ENCODE measurements at places on chromosomes 1 and 21. TPM values are rescaled to one million over a fixed set of nuclear protein-coding genes. Genes with fewer than 3 reads are reported as not detected.

DNA sequence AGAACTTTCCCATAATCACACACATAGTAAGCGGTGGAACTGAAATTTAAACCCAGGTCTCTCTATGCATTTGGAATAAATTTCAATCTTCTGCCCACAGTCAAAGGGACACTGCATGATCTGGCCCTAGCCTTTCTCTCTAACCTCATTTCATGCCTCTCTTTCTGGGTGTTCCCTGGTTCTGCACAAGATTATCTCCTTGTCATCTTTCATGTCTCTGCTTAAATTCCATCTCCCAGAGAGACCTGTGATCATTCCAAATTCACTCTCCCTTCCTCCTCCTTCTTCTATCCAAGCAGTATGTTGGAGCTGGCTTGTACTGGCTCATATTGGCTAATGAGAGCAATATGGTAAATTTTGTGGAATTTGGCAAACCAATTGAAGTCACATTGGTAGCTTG, 22.2 kb downstream of the ETV3L start:
- DNase-seq, result no peak

DNA sequence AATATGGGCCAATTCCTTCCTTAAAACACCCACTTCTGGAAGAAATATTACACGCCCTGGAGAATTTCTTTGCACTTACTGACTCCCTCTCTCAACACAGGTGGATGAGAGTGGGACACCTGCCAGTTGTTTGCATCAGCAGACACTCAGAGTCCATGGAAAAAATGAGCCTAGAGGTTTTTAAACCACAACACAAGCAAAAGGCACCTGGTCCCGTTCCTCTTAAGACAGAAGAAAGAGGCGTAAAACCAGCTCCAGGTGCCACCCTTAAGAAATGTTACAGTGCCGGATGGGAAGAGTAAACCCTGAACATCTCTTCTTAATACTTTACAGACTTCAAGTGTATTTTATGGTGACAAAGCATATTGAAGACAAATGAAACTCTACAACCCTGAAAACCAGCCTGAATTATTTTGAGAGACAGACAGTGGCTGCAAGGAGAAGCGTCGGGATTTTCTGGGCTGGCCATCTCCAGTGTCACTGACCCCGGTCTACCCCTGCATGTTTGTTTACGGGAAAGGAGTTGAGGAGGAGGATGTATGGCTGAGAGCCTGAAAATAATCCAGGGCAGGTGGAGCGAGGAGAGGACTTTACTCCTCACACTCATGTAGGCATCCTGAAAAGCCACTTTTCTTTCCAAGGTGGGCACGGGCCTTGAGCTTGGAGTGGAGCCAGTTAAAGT, 7.8 kb upstream of the RIPK4 start:
- DNase-seq, result no peak

DNA sequence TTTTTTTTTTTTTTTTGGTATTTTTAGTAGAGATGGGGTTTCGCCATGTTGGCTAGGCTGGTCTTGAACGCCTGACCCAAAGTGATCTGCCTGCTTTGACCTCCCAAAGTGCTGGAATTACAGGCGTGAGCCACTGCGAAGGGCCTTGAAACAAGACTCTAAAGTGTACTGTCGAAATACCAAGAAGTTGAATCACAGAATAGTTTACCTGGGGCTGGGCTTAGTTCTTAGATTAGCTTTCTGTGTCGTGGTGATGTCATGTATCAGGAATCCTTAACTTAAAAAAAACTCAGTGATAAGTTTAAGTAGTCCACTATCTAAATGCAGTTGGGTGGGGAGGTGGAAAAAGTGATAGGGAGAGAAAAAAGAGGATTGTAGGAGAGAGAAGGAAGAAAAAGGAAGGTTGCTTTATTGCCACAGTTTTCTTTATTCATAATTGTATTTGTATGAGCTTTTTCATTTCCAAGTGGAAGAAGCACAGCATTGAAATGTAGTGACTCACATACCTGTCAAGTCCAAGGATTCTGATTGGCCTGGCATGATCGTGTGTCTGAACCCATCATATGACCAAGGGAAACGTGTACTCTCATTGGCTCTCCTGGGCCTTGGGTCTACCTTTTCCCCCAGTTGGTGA, 13.4 kb downstream of the ITSN1 start:
- DNase-seq, result no peak

DNA sequence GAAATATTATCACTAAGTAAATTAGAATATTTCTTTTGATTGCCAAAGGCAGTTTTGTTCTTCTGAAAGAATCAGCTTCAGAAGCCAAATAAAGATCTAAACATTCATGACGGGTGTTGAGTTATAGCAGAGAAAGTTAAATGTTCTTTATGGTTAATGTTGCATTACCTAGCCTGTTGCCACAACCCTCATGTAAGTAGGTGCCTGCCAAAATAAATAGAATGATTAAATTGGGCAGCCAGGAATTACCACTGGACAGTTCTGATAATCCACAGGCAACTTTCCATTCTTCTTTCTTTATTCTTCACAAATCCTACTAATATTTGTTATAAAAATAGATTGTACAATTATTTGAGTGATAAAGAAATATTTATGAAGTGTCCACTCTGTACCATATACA, 217.9 kb upstream of the NRIP1 start:
- no peak for DNase-seq

GRCh38 chr1:160755911-160756848, 17.1 kb downstream of the SLAMF7 start:
- no peak for DNase-seq

GRCh38 chr1:156805766-156806511, 10.7 kb downstream of the SH2D2A start:
- no peak for DNase-seq

GRCh38 chr1:163022129-163022528, 47.0 kb upstream of the RGS4 start:
- no peak for DNase-seq

DNA sequence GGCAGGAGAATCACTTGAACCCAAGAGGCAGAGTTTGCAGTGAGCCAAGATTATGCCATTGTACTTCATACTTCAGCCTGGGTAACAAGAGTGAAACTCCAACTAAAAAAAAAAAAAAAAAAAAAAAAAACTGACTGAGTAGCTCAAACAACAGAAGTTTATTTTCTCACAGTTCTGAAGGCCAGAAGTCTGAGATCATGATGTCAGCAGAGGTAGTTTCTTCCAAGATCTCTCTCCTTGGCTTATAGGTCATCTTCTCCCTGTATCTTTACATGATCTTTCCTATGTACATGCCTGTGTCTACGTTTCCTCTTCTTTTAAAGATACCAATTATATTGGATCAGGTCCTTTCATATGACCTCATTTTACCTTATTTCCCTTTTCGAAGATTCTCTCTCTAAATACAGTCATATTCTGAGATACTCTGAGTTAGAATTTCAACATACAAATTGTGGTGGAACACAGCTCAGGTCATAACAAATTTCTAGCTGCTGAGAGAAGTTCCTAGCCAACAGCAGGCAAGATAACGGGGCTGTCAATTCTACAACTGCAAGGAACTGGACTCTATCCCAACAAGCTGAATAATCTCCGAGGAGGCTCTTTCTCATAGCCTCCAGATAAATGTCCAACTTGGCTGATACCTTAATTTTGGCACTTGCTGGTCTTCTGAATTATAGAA, 187.7 kb upstream of the ADAMTS5 start:
- no peak for DNase-seq

- DNase-seq, result no peak
These were observed 2.0 kb downstream of the LRRC7 start for GRCh38 chr1:69569576-69570328.

GRCh38 chr21:21921410-21922232, 923.4 kb downstream of the NCAM2 start:
- DNase-seq, result no peak

- DNase-seq, result no peak
These were observed 54.0 kb downstream of the LACTBL1 start for GRCh38 chr1:22918644-22919043.

DNA sequence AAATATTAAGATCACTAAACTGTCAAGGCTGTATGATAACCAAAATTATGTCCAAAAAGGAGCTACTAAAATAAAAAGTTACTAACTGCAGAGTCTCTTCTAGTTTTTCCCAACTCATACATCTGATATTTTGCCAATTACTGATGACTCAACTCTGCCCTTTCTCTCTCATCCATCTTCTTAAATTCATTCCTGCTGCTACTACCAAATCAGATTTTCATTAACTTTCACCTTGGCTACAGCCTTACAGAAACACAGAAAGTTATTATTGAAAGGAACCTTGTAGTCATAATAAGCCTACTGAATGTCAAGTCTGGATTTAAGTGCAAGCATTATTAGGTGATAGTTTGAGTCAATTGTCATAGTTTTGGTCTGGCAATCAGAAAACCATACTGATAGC, 273.1 kb downstream of the DPYD start:
- no peak for DNase-seq

DNA sequence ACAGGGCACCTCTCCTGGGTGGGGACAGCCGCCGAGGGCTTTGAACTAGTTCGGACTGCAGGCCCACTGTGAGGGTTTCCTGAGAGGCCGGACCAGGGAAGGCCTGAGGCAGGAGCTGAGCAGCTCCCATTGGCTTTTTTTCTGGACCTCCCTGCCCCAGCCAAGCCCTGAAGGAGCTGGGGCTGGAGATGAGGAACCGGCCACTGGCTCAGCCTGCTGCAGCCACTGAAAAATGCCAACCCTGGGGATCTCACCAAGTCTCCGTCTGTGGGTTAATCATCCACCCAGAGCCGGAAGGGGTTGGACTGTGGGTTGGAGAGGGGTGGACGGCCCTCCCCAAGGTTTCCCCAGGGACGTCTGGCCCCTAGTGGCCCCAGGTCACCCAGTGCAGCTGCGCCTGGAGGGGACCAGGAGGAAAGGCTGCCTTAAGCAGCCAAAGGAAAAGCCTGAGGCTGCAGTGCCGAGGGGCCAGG, 2.5 kb downstream of the VWA1 start:
- DNase-seq, result no peak

DNA sequence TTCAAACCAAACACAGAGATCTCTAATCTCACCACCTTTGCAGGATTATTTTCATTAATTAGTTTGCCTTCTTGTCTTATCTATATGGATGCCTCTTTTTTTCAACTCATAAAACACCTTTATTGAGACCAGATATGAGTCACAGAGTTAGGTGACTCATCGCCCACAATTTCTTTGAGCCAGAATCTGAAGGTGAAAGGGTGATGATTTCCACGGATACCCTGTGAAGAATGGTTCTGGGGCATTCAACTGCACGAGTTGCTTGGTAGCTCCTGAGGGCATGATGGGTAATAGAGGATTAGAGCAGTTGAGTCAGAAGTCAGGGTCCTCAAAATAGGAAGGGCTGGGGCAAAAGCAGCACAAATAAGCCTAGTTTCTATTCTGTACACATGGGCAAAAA, 128.2 kb downstream of the TBX19 start:
- peak; percentile 79 for DNase-seq

GRCh38 chr1:54110996-54111395, 41.8 kb downstream of the CDCP2 start:
- no peak for DNase-seq

DNA sequence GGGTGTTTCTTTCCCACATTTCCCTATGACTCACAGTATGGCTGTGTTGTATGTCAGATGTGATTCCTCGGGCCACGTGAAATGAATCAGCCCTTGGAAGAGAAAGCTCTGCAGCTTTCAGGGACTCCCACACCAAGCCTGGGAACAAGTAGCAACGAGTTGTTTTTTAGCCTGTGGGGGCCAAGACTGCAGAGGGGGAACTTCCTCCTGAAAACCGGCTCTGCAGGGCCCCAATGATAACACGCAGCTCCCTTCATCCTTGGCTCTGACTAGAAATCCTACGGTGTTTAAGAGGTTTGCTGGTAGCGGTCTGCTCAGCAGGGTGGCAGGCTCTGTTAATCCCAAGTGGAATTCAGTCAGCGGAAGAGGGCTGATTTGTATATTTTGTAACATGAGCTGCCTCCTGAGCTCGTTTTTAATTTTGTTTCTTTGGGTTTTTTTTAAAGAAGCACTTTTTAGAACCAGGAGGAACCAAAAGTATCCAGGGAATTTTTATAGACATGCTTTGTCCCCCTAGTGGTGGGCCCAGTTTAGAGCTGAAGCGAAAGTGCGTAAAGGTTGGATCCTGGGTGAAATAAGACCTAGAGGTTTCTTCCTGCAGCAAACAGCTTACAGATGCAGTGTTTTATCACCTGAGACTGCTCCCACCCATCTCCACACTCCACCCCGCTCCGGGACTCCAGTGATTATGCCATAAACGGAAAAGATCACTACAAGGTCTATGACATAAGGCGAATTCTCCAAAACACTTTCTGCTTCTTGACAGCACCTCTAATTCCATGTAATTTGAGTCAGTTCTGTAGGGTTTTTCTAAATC, 48.8 kb downstream of the LAMC2 start:
- no peak for DNase-seq

- DNase-seq, result no peak
These were observed 129.6 kb upstream of the CACHD1 start for GRCh38 chr1:64340361-64340760.

- no peak for DNase-seq
These were observed 20.6 kb upstream of the EGLN1 start for GRCh38 chr1:231442735-231443134.

GRCh38 chr1:212498283-212499040, 65.7 kb downstream of the NENF start:
- DNase-seq, result no peak

DNA sequence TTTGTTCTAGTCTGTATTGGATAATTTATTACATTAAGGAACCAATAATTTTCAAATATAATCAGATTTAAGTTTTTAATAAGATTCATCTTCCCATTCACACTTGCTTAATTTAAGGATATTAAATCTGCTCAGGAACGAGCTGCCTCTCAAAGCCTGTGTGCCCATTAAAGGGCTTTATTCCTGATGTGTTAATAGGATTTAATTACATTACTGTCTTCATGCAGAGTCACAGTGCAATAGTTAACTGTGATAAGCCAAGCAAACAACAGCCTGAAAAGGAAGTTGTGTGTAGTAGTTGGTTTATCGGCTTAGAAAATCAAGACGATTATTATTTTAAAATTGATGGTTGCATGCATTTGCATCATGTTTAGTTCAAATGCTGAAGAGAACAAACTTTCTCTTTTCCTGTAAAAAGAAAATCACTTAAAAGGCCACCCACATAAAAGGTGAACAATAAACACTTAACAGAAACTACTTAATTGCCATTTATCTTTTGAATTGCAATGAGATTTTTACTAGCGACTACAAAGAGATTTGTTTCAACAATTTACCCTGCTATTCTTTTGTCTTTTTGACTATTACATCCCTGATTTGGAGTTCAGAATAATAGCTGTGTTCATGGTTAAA, 174.6 kb downstream of the RWDD3 start:
- no peak for DNase-seq

Gene PRKAA2
- total RNA-seq, result not detected

Gene SCAF4
- 47.1 TPM for total RNA-seq

Gene WLS
- not detected for total RNA-seq

Gene CHIA
- total RNA-seq, result not detected

Gene HLX
- 0.23 TPM for total RNA-seq

Gene CPTP
- total RNA-seq, result 11.4 TPM

Gene TRIM58
- total RNA-seq, result 0.16 TPM

Gene CYP4Z1
- total RNA-seq, result not detected

Gene A3GALT2
- total RNA-seq, result not detected

Gene CELA2A
- total RNA-seq, result not detected

Gene DYNLT4
- not detected for total RNA-seq

Gene C4BPA
- not detected for total RNA-seq

All from activated CD4-positive, alpha-beta T cell treated with anti-CD3 and anti-CD28 coated beads for 36 hours (primary cell).